ENCODE measurements at places on chromosomes 2 and 18. TPM values are rescaled to one million over a fixed set of nuclear protein-coding genes. Genes with fewer than 3 reads are reported as not detected.

ANO7 gene
- total RNA-seq: 1.5 TPM

- no peak for DNase-seq
Observed at GRCh38 chr18:8707556-8708300, 2.4 kb downstream of the MTCL1 start.

WDR43 gene
- 39.0 TPM for total RNA-seq

RMDN2 gene
- 14.6 TPM for total RNA-seq

DNA sequence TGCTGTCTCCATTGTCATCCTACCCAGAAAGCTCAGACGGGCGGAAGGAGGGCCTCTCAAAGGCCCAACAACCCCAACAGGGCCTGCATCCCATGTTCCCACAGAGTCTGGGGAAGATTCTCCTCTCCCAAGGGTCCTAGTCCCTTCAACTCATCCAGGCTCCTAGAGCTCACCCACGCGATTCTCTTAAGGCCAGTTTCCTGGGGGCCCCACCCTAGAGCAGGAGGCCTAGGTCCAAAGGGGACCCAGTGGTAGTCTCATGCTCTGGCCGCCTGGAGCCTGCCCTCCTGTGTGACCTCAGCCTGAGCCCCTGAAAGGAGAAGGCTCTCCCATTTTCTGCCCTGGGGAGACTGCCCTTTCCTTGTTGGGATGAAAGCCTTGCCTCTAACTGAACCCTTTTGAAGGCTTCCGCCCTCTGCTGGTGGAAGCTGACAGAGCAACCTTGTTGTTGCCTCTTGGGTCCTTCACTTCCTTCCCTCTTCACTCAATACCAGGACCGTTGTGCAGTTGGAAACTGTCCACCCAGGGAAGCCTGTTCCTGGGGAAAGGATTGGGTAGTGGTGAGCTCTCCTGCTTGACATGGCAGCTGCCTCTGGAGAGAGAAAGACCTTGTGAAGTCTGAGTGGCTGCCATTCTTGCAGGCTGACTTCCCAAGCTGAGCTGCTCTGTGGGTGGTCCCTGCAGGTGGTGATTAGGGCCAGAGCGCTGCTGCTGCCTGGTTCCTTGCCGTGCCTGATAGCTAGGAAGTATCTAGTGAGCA lies 86.0 kb upstream of the ALPP start:
- DNase-seq: no peak

CRYGD gene
- total RNA-seq: 0.83 TPM

- DNase-seq: no peak
Observed at GRCh38 chr18:42025491-42025890, 70.5 kb downstream of the PIK3C3 start.

DNA sequence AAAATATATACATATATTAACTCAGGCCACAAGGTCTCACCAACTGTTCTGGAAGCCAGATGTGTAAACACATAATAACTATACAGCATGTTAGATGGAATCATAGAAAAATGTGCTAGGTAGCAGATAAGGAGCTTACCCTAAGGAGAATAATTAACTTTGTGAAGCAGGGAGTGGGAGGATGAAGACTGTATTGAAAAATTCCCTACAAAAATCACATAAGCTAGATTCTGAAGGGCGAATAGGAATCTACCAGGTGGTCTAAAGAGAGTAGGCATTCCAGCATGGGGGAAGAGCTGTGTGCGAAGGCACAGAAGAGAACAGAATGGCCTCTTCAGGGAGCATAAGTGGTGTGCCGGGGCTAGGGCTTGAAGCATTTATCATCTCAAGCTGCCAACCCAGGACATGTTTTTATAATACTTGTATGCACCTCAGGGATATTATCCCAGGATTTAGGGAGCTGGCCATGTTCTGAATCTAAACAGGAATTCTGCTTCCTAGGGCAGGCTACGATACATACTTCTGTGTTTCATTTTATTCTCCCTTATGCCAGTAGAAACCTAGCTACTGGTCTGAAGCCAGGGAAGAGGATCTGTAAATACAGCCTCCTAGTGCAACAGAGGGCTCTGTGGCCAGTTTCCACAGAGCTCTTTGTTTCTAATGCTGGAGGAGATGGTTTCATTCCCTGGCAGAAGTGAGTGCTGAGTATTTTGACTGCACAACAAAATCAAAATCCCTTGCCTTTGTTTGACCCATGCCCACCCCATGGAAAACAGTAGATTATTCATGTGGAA lies 56.7 kb downstream of the NEMP2 start:
- DNase-seq: peak; percentile 68

GRCh38 chr2:98730053-98730706 lies 752 bp downstream of the MGAT4A start:
- DNase-seq: peak; percentile 77

Measured in spinal cord (tissue), 10 donors.